ENCODE measurements at places on chromosomes 5 and 9.

DNA sequence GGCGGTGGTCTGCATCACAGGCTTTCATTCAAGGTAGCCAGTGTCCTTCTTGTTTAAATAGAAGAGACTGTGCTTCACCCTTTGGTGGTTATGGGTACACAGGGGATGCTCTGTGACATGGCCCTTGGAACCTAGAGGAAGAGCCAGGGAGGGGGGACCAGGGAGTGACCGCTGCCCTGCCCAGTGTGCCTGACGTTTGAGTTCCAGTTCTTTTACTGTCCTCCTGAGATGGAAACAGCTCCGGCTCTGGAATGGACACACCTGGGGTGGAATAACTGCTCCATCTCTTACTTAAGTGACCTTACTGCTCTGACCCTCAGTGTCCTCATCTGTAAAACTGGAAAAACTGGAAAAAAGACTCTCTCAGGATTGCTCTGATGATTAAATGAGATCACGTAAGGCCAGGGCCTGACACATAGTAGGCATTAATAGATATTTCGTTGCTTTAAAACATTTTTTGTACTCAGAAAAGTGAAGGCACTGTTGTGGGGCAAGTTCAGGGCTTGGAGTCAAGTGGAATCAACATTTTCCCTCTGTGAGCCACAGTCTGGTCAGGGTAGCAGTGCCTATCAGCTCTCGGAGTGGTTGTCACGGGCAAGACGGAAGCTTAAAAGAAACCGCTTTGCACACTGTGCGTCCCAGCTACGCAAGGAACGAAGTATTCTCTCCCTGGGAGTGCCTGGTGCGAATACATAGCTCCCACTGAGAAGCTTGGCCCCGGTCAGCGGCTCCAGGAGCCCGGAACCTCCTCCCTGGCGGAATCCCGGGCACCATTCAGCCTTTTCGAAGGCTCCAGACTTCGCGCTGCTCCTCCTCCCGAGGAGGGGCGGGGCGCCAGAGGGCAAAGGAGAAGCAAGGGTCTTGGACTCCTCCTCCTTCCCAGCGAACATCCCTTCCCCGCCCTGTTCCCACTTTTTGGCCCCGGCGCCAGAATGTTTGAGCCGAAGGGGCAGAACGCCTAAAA lies 5.8 kb downstream of the POU4F3 start:
- DNase-seq, result no peak

GRCh38 chr5:141172381-141173204 lies at the start of gene PCDHB7:
TSS of gene PCDHB7 (plus strand) at chr5:141172644. CDS start at chr5:141172836, 192 bp downstream.
- no peak for DNase-seq

DNA sequence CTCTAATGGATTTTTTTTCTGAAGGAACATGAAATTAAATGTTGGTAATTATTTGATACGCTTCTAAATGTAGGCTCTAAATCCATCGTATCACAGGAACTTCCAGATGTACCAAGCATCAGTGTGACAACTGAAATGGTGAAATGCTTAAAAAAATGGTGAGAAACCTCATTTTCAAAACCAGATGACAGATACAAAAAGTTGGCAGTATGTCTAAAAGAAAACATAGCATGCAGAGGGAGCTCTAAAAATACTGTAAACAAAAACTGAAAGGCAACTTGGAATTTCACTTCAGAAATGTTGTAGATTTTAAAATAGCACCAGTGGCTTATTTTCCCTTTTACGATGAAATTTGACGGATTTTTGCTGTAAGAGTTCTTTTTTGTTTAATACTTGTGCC lies 1043.6 kb upstream of the WWC1 start:
- DNase-seq, result no peak

- no peak for DNase-seq
These were observed 127.0 kb downstream of the RFK start for GRCh38 chr9:76267284-76267652.

DNA sequence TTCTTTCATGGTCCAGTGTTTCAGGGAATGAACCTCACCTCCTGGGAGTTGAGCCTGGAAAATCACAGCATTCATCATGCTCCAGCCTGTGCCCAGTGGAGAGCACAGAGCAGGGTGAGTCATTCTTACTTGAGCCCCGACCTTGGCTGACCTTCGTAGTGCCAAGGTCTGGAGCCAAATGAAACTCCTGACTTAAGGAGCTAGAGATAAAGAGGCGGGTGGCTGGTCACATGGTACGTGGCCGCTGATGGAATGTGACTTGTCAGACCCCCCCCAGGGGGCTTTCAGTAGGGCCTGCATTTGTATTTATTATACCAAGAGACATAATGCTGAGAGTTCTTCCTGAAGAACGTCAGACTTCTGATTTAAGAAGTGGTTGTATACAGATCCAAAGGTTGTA lies 15.0 kb upstream of the PIP5K1B start:
- DNase-seq, result no peak

DNA sequence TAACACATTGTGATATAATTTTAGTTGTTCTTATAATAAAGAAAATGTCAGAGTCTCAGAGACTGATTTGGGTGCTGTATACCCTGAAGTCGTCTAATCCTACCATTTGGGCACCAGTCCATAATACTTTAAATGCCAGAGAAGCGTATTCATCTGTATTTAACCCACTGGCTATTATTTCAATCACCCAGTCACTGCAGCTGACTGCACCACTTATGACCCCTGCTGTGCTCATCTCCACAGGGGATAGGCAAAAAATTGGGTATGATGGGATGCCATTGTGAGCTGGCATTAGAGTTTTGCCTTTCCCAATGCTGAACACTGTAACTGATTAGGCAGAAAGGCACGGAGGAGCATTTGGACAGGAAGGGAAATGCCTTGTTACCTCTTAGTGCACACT lies 599.7 kb downstream of the CAAP1 start:
- DNase-seq, result no peak

- DNase-seq, result no peak
These were observed 14.7 kb upstream of the SAP30L start for GRCh38 chr5:154430961-154431630.

GRCh38 chr5:179258001-179258921 lies 87.0 kb downstream of the ADAMTS2 start:
- no peak for DNase-seq

- no peak for DNase-seq
These were observed 70.6 kb downstream of the ADAMTS2 start for GRCh38 chr5:179274321-179275315.

DNA sequence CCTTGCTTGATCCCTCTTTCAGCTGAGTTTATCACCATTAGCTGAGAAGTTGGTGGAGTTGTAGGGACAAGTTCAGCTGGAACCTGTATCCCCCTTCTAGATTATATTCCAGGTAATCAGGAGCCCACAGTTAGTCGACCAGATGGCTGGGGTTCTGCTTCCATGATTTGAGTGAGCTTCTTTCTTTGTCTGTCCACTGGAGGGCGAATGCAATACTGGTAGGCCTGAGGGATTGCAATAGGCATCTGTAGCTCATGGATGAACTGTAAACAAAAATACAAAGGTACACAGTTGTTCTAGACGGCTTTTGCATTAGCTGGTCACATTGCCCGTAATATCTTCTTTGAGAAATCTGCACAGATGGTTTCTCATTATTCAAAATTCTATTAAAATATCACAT lies 88.9 kb downstream of the PCSK5 start:
- DNase-seq, result no peak

GRCh38 chr9:134678206-134678605 lies 36.6 kb downstream of the COL5A1 start:
- DNase-seq, result no peak

DNA sequence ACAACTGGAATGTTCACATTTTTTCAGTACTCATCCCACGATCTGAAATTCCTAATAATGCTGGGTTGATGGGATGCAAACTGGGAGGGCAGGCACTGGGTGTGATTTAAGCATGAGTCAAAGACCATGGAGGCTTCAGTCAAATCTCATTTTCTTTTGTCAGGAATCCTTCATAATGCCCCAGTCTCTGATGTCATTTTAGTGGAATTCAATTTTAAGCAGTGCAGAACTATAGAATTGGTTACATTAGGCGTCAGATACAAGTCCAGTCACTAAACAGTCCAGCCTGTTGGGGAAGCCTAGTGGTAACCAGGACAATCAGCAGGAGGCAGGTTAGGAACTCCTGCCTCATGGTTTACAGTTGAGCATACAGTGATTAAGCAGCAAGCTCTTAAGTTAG lies 41.0 kb upstream of the TMEM215 start:
- no peak for DNase-seq

GRCh38 chr9:94083384-94083783 lies 880 bp upstream of the PTPDC1 start:
- DNase-seq, result no peak

DNA sequence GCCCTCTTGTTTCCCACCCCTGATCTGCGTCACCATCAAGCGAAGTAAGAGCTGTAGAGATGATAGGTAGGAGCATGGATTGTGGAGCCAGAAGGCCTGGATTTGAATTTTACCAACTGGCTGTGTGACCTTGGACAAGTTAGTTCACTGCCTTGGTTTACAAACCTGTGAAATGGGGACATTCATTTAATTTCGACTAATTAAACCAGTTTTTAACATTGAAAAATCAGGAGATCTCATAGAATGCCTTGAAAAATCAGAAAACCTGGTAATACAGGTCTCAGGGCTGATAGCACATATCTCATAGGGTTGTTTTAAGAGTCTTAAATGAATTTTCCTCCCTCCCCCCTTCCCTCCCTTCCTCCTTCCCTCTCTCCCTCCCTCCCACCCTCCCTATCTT lies 38.8 kb downstream of the STC2 start:
- no peak for DNase-seq

DNA sequence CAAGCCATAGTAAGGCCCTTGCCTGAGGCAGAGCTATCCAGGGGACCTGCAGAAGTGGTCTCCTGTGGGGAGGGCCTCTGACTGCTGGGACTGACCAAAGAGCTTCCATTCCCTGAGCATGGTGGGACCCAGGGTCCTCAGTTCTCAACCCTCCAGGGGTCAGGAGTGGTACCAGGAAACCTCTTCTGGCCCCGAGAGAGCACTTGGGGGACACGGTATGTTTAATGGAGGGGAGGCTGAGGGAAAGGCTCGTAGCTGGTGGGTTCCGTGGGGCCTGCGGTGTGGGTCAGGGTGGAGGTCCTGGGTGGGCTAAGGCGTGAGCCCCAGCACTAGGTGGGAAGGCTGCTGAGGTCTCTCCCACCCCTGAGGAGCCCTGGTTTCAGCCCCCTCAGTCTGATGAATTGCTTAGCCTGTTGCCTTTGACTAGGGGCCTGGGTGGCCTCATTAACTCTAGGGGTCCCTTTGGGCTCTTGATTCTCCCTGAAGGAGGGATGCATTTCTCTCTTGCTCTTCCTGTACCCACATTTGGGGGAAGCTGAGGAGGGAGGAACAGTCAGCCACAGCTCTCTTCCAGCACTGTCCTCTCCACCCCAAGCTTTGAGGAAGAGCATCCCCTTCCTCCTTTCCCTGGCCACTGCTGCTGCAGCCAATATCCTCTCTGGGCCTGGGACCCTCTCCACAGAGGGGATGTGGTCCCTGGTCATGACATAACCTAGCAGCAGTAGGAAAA lies 34.0 kb downstream of the CSF1R start:
- DNase-seq, result no peak

DNA sequence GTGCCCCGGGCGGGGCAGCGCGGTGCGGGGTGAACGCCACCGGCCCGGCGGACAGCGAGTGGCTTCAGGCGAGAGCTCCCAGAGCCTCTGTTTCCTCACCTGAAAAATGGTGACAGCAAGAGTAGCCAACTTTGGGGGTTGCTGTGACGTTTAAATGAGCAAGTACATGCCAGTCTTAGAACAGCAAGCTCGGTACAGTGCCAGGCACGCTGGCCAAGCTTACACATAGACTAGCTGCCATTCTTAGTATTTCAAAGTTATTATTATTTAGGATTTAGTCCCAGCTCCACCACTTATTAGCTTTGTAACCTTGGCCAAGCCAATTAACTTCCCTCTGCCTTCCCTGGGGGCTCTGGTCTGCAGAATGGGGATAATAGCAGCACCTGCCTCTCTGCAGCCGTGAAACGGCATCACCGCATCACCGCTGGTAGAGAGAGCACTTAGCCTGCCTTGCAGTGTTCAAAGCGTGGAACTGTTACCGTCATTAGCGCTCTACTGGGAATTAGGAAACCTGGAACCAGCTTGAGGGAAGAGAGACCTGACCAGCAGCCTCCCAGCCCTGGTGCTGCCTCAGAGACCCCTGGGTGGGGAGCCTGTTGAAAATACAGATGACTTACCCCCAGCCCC lies at the start of gene C9orf50:
Gene C9orf50 (minus strand): TSS at position 433 of the 627 bp plus-strand sequence. CDS start 527 bp downstream, outside the sequence.
- DNase-seq, result no peak

GRCh38 chr5:180823940-180824629 lies 21.5 kb upstream of the MGAT1 start:
- no peak for DNase-seq

DNA sequence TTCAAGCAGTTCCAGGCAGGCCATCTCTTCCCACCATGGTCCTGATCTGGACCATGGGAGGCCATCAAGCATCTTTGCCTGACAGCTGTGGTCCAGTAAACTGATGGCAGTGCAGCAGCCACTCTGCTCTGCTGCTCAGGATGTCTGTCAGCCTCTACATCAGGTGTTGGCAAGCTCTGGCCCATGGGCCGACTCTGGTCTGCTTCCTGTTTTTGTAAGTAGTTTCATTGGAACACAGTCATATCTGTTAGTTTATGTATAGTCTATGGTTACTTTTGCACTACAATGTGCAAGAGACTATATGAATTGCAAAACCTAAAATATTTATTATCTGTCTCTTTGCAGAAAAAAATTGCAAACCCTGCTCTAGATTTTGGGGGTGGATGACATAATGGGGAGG lies 225.0 kb downstream of the KCTD16 start:
- no peak for DNase-seq

DNA sequence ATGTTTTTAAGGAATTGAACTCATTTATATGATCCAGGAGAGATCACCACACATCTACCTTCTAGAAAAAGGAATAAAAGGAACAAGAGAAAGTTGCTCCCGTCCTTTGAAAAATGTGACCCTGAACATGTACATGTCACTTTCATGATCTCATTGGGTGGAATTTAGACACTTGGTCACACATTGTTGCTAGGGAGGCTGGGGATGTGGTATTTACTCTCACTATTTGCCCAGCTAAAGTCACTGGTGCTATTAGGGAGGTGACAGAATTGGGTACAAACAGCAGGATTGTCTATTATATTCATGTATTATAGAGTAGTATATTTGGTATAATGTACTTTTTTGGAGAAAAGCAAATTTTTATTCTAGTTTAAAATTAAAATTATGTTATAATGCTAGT lies 2.1 kb upstream of the CDH10 start:
- DNase-seq, result no peak

GRCh38 chr5:79209505-79209904 lies 26.4 kb upstream of the JMY start:
- no peak for DNase-seq

- DNase-seq, result no peak
These were observed 93.5 kb upstream of the SHB start for GRCh38 chr9:38162332-38163211.

- DNase-seq, result no peak
These were observed 21.0 kb downstream of the OSTF1 start for GRCh38 chr9:75109210-75109839.

DNA sequence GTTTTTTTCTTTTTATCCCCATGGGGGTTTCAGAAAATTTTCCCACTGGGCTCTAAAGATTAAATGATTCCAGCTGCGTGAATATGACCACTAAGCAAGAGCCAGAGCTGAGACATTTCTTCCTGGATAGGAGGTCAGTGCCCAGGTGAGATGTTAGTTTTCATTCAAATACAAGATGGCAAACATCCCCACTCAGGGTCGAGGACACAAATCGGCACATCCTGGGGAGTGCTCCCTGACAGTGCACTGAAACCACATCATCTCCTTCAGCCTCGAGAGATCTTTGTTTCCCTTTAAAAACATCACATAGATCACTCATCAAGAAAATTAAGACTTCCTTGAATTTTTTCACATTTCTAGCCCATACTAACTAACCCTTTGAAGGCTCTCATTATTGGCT lies 273.2 kb upstream of the PANK3 start:
- DNase-seq, result no peak

- no peak for DNase-seq
These were observed 326.4 kb upstream of the TARS1 start for GRCh38 chr5:33114361-33114760.

Measured in stimulated activated CD4-positive, alpha-beta T cell treated with anti-CD3 and anti-CD28 coated beads, TNF-alpha, amount 100 ng/mL, for 1 hour (primary cell).